ENCODE measurements at places on chromosomes 7 and 10. TPM values are rescaled to one million over a fixed set of nuclear protein-coding genes. Genes with fewer than 3 reads are reported as not detected.

DNA sequence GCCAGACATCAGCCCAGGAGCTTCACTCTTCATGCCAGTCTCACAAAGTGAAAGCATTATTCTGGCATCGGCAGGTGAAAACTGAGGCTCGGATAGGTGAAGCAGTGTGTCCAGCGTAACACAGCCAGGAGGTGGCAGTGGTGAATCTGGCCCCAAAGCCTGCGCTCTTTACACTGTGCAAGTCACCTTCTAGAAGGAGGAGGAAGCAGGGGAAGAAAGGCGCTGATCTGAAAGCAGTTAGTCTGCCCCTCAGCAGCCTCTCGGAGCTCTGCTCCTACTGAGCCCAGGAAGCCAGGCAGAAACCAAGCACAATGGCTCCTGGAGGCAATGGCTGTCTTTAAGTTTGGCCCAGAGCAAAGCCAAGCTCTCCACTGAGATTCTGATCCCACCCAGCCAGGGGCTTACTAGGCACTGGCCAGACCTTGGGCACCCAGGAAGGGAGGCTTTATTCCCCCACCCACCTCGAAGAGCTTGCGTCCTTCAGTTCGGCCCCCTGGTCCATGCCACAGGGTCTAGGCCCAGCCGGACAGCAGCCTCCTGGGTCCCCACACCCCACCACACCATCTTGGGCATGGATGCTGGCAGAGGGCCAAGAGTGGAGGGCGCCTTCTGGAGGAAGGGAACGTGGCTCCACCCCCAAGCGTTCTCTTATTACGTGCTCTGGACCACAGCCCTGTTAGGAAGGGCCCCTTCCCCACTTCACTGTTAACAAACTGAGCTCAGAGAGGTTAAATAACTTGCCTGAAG lies 104.5 kb downstream of the GRID1 start:
- peak; percentile 60 for DNase-seq

- no peak for DNase-seq
Observed at GRCh38 chr10:11125004-11125403, 107.3 kb downstream of the CELF2 start.

The SLC26A4 gene
- total RNA-seq, result not detected

DNA sequence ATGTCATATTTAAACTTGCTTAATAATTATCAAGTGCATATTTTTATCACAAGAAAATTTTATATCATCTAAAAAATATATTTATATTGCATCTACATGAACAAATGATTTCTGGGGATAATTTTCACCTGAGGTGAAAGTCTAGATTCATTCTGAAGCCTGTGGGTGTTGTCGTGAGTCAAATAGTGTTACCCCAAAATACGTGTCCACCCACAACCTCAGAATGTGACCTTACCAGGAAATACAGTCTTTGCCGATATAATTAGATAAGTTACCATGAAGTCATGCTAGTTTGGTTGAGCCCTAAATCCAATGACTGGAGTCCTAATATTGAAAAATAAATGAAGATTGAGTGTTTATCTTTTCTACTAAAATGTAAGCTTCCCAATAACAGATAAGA lies 203.0 kb upstream of the MDFIC start:
- DNase-seq, result no peak

GRCh38 chr10:51800725-51801424 lies 101.5 kb upstream of the CSTF2T start:
- DNase-seq, result no peak

The LYZL1 gene
- not detected for total RNA-seq

DNA sequence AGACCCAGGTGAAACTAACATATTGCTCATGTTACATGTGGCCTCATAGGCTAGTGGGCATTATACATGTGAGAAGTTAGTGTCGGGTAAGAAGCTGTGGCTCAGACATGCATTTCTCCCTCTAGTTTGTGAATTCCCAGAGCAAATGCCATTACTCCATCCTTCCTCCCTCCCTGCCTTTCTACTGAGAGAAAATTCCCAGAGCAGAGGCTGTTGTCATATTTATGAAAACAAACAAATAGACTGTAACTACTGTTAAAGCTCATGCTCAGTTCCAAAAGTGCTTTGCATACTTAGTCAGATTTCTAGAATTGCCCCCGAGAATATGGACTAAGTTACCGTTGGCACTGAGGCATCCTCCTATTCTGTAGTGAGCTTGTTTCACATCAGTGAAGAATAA lies 29.0 kb downstream of the ZNRF2 start:
- no peak for DNase-seq

The ANKRD2 gene
- total RNA-seq, result 0.90 TPM

GRCh38 chr7:126378642-126379041 lies 874.1 kb downstream of the GRM8 start:
- DNase-seq, result no peak

DNA sequence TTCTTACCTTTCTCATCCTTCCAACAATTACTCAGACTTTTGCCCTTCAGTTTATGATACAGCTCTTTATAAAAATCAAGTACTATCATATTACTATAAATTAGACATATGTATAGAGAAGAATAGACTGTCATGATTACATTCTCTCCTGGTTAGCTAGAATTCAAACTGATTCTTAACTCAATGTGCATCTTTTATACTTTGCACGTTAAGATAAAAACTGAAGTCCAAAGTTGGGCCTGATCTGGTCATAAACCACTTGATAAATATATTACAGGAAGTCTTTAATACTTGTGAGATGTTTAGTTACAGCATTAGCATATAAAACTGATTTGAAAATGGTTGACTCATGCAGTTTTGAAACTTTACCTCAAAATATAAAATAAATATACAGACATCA lies 2.6 kb downstream of the AGR3 start:
- no peak for DNase-seq

The OR2AE1 gene
- not detected for total RNA-seq

The MAGI2 gene
- total RNA-seq, result 0.64 TPM

The DHTKD1 gene
- total RNA-seq, result 29.4 TPM

The IDI1 gene
- total RNA-seq, result 101 TPM

The GRID2IP gene
- total RNA-seq, result 1.4 TPM

The DIP2C gene
- total RNA-seq, result 13.2 TPM

DNA sequence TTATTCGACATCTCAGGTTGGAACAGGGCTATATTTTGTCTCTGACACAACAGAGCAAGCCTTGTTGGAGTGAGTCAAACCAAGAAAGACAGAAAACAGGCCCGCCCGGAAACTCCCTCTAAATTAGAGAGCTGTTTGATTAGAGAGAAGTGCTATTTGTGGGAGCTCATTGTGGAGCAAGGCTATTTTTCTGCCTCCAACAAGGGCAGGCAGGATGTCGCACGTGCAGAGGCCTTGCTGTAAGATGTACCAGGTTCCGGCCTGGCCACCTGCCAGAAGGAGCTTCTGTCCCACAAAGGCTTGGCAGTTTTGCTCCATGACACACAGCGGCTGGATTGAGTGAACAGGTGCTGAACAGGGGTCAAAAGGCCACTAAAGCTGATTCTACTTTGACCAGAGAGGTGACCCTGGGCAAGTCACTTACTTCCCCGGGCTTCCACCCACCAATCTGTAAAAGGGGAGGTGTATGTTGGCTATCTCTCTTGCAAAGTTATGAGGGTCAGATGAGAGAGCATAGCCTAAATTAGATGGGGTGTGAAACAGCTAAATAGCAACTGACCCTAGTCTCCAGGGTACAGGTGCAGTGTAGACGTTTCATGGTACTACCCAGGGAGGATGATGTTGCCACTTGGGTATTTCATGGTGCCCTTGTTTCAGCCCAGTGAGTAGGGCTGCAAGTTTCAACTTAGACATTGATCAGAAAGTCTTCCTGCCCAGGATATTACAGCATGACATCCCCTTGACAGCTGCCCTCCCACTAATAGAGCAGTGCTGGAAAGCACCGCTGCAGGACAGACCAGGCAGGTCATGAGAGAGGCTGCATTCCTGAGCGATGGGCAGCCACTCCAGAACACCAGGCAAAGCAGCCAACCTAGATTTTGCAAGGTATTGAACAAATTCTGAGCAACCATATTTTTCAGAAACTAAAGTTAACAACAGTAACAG lies 62.0 kb downstream of the VSTM4 start:
- no peak for DNase-seq

The TRPV5 gene
- not detected for total RNA-seq
